ENCODE measurements at places on chromosomes 13 and 19. TPM values are rescaled to one million over a fixed set of nuclear protein-coding genes. Genes with fewer than 3 reads are reported as not detected.

Gene PBX4
- total RNA-seq, result 5.0 TPM

- DNase-seq, result peak; percentile 88
Observed at GRCh38 chr19:13588957-13589833, 82.9 kb upstream of the CACNA1A start.

Gene SEMA6B
- 26.6 TPM for total RNA-seq

GRCh38 chr13:80894917-80895316 is 554.0 kb upstream of the SPRY2 start:
- no peak for DNase-seq

GRCh38 chr13:40613192-40613818 is 53.1 kb downstream of the FOXO1 start:
- no peak for DNase-seq

DNA sequence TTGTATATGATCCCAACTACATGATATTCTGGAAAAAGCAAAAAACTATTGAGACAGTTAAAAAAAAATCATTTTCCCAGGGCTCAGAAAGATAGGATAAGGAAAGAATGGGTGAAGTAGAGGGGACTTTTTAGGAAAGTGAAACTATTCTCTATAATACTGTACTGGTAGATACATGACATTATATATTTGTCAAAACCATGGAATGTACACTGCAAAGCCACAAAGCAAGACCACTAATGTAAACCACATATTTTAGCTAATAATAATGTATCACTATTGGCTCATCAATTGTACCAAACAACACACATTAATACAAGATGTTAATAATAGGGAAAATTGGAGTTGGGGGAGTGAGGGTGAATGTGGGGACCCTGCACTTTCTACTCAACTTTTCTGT is 182.6 kb downstream of the EFNB2 start:
- DNase-seq, result no peak

Gene KIR2DL1
- not detected for total RNA-seq

Gene ZNF536
- total RNA-seq, result 2.0 TPM

Gene PNMA8B
- 2.1 TPM for total RNA-seq

Gene MAU2
- 98.5 TPM for total RNA-seq

DNA sequence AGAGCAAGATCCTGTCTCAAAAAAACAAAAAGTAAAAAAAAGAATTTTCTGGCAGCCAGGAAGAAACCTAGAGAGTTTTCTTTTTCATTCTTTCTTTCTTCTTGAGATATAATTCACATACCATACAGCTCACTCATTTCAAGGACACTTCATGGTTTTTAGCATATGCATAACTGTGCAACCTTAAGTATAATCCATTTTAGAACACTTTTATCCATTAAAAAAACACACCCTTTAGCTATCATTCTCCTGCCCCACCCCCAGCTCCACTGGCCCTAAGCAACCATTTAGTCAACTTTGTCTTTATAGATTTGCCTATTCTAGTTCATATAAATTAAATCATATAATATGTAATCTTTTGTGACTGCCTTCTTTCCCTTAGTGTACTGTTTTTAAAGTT is 8.1 kb upstream of the IPO5 start:
- DNase-seq, result no peak

Gene KIR2DL3
- not detected for total RNA-seq

DNA sequence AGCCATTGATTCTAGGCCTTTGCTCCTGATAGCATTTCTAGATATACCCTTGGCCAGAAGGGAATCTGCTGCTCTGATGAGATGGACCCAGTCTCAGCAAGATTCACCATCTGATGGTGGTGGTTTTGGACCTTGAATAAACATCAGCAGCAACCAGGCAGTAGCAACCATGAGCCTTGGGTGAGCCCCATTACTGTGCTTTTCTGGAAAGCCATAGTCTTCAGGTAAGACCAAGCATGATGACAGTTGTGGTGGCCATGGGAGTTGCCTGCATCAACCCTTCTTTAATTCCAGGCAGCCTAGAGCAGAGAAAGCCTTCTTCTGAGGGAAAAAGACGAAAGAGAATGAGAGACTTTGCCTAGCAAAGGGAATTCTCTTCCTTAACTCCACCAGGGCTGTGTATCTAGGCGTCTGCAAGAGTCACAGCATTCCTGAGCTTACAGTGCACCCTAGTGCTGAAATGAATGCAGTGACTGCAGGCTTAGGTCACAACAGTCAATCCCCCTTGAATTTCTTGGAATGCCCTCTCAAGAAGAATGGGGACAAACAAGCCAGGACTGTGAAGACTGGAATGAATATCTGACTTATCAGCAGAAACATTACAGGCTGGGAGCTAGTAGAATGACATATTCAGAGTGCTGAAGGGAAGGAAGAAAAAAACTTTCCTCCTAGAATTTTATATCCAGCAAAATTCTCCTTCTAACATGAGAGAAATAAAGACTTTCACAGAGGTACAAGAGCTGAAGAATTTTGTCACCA is 942.4 kb upstream of the PCDH20 start:
- DNase-seq, result peak; percentile 24

GRCh38 chr13:42612021-42612765 is 38.2 kb downstream of the TNFSF11 start:
- no peak for DNase-seq

GRCh38 chr13:74682746-74683145 is 548.5 kb upstream of the KLF12 start:
- no peak for DNase-seq

- no peak for DNase-seq
Observed at GRCh38 chr19:14972676-14973075, 7.0 kb downstream of the SLC1A6 start.

Gene VMAC
- 13.9 TPM for total RNA-seq

Gene LACC1
- 3.8 TPM for total RNA-seq

- DNase-seq, result no peak
Observed at GRCh38 chr13:41709511-41709910, 251.4 kb downstream of the VWA8 start.

DNA sequence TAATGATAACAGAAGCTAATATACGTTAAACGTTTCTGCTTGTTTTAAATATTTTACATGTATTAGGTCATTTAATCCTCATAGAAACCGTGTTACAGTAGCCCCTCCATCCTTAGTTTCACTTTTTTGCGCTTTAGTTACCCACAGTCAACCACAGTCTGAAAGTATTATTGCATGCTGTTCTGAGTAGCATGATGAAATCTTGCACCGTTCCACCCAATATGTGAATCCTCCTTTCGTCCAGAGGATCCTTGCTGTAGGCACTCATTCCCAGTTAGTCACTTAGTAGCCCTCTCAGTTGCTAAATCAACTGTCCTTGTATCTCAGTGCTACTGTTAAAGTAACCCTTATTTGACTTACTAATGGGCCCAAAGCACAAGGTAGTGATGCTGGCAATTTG is 257.8 kb downstream of the ENOX1 start:
- DNase-seq, result no peak

Measured in progenitor cell of endocrine pancreas (in vitro differentiated cells).